ENCODE measurements at places on chromosomes 6 and 20. TPM values are rescaled to one million over a fixed set of nuclear protein-coding genes. Genes with fewer than 3 reads are reported as not detected.

DNA sequence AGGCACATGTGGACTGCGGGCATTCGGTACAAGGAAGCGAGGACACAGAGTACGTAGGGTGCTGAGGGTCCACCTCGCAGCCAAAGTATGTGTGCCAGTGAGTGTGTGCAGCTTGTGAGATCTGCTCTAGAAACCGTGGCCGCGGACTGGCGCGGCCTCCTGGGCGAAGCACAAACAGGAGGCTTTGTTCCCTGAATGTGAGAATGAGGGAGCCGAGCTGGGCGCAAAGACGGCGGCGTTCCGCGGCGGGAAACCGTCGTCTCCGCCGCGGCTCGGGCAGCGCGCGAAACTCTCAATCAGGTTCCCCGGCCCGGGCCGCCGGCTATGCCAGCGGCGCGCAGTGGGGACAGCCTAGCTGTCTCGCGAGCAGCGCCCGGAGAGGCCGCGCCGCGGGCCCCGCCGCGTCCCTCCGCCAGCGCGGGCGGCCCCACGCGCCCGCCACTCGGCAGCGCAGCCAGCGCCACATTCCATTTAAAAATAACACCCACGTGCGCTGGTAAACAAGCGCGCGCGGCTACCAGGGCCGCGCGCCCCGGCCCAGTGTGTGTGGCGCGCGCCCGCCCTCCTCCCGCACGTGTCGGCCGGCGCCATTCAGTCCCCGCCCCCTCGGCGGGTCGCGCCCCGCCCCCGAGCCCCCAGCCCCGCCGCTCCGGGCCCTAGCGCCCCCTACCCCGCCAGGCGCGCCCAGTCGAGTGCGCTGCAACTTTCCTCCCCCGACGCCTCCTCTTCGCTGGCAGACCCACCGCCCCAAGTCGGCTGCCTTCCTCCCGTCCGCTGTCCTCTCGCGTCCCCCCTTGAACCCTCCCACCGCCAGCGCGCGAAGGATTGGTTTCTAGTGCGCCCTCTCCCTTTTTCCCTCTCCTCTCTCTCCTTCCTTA is 3.0 kb upstream of the FOXO3 start:
- peak overlapping the region; percentile 100 for H3K27ac ChIP-seq
- no peaks in the 10 kb centered on the region for H3K27me3 ChIP-seq
- peak overlapping the region; percentile 80 for H3K4me3 ChIP-seq
- no peaks in the 10 kb centered on the region for H3K36me3 ChIP-seq

GRCh38 chr6:130730600-130730999 is 96.6 kb upstream of the SMLR1 start:
- DNase-seq: no peak
- no peak overlapping the region for H3K27ac ChIP-seq
- no peak overlapping the region for H3K4me3 ChIP-seq
- H3K36me3 ChIP-seq: no peaks in the 10 kb centered on the region
- no peaks in the 10 kb centered on the region for H3K4me1 ChIP-seq

DNA sequence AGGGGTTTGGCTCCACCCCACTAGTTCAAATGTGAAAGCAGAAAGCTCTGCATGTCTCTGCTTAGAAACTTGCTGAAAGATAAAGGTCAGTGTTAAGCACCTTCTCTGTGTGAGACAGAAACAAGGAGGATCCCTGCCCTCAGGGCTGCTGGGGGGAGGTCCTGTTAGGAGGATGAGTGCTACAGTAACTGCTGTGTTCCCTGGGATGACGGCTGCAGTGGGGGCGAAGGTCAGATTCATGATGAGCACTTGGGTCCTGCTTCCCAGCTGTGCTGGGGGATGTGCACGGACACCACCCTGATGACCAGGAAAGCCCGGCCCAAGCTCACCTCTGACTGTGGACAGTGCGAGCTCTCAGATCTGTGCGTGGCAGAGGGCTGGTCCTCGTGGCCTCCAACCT is 252.6 kb downstream of the DLL1 start:
- H3K36me3 ChIP-seq: no peaks in the 10 kb centered on the region
- no peak for DNase-seq
- no peaks in the 10 kb centered on the region for H3K27me3 ChIP-seq
- H3K4me1 ChIP-seq: no peaks in the 10 kb centered on the region
- no peak overlapping the region for H3K4me3 ChIP-seq

DNA sequence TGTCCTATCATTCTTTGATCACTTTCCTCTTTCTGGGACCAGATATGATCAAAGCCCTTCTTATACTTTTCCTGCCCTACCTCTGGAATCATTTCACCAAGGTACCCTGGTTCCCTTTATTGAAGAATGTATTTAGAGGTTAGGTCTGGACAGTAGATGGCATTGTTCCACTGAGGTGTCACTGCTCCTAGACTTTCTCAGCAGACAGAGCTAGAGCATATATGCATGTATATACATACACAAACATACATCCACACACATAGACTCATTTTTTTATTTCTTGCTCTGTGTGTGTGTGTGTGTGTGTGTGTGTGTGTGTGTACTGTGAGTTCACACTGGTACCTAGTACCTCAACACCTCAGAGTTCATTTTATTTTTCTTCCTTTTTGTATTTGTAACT is 40.9 kb downstream of the PTPRA start:
- H3K27me3 ChIP-seq: no peaks in the 10 kb centered on the region
- DNase-seq: no peak
- no peaks in the 10 kb centered on the region for H3K36me3 ChIP-seq

DNA sequence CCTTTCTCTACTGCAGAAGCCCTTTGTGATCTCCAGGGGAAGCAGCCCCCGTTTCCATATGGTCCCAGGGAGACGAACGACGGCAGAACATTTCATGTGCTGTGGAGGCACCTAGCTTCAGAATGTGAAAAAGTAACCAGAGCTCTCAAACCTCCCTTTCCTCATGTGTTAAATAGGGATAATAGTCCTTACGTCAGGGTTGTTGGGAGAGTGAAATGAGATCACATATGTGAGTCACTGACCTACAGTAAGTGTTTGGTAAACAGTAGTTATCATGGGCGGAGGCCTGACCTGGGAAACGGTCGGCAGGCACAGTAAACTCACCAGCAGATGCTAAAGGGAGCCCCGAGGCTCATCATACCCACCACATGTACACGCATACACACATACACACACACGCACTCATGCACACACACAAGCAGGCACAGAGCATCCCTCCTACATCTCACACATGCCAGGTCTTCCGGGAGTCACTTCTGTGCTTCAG is 89.7 kb downstream of the LY86 start:
- no peak overlapping the region for H3K27ac ChIP-seq
- no peak overlapping the region for H3K4me3 ChIP-seq
- no peaks in the 10 kb centered on the region for H3K27me3 ChIP-seq

CLVS2 gene
- total RNA-seq: not detected

DNA sequence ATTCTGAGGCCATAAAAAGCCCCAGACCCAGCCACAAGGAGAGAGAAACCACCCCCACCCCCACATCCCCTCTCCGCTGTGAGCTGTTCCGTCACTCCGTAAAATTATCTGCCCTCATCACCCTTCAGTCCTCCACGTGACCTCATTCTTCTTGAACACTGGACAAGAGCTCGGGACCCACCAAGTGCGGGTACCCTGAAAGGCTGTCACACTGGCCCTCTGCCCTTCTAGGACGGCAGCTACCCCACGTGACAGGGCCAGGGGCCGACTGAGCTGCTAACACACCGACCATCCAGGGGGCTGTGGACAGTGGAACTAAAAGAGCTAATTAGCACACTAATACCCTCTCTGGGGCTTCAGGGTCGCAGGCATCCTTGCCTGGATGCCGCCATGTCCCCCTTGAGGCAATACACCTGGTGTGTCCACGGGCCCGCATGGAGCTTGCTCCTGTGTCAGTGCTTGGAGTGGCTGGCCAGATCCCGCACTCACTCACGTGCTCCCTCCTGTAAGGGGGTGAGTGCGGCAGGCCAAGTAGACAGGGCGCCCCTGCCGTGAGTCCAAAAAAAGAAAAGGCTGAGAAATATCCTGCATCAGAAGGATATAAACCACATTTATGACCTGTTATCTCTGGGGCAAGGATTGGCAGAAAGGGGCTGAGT is 29.2 kb upstream of the AHCY start:
- DNase-seq: no peak
- no peak overlapping the region for H3K27ac ChIP-seq
- H3K36me3 ChIP-seq: no peaks in the 10 kb centered on the region
